Stimulated activated CD8-positive, alpha-beta memory T cell treated with anti-CD3 and anti-CD28 coated beads, Interleukin-7, amount 100 ng/mL, for 4 hours (primary cell): ENCODE measurements at places on chromosomes 4 and X.
A peak's percentile ranks its signal among the peaks of the same experiment; 100 is the strongest.

GRCh38 chrX:23228454-23228853, 106.2 kb upstream of the PTCHD1 start:
- DNase-seq = no peak

DNA sequence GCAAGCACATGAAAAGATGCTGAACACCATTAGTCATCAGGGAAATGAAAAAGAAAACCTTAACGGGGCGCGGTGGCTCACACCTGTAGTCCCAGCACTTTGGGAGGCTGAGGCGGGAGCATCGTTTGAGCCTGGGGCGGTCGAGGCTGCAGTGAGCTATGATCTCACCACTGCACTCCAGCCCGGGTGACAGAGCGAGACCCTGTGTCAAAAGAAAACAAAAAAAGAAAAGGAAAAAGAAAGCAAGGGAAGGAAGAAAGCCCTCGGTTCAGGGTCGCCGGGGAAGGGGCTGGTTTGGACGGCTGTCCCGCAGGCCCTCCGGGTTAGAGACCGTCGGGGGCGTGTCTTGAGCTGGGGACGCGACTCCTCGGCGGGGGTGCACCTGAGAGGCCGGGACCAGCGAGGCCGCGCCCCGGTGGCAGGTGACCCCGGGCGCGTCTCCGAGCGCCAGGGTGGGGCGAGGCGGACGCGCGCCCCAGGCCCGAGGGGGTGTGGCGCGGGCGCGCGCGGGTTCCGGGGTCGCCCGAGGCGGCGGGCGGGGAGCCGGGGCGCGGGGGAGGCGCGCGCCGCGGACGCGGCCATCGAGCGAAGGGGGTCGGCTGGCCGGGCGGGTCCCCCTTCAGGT, 478 bp upstream of the PLXNA3 start:
- DNase-seq = peak; percentile 50

- DNase-seq = no peak
Measured at GRCh38 chrX:13716455-13716854, 18.0 kb downstream of the TRAPPC2 start.

DNA sequence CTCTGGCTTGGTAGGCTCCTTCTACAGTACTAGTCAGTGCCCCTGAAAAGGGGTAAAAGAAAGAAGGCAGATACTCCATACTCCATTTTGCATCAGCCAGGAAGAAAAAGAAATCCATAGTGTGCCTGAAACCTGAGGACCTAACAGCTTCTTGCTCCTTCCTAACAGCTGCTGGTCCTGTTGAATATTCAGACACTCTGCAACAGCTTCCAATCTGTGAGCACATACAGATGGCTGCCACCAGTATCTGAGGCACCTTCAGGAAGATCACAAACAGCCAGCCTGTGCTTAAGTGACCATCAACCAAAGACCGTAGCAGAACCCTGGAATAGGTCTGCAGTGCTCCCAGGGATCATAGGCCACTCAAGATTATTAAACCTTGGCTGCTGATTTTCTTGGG, 4.3 kb downstream of the GIMD1 start:
- no peak for DNase-seq

GRCh38 chr4:3254302-3255131, 5.6 kb downstream of the MSANTD1 start:
- no peak for DNase-seq

DNA sequence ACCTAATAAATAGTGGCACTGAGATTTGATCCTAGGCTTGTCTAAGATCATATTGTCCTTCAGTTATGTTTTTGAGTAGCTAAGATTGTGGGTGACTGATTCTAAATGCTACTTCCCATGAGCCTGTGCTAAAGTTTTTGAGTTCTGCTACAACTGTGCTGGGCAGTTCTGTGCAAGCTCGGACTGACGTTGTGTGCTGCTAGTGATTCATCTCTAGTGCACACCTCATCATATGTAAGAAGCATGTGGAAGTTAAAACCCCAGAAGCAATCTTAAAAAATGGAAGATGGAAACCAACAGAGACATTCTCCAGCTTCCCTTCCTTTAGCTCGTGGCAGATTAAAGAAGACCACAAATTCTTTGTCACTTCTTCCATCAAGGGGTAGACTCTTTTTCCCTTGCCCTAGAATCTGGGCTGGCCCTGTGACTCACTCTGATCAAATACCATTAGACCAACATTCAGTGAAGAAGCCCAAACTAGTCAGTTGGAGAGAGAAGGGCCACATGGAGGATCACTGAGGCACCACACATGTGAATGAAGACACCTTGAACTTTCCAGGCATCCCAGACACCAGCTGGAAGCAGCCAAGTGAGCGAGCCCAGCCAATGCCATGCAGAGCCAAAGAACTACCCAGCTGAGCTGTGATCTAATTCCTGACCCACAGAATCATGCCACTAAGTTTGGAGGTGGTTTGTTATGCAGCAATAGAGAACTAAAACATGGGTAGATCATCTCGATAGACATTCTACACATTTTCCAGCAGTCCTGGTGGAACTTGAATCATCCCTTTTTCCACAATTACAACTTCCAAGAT, 16.8 kb downstream of the ARHGAP6 start:
- DNase-seq = no peak

- DNase-seq = no peak
Measured at GRCh38 chrX:39982948-39983347, 114.8 kb downstream of the BCOR start.

DNA sequence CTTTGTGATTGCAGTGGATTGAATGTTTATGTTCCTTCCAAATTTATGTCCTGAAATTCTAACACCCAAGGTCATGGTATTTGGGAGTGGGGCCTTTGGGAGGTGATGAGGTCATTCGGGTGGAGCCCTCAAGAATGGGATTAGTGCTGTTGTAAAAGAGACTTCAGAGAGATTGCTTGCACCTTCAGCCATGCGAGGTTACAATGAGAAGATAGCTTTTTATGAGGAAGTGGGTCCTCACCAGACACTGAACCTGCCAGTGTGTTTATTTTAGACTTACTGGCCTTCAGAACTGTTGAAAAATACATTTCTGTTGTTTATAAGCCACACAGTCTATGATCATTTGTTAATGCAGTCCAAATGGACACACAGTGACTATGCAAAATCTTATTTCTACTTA, 161.0 kb upstream of the GPRIN3 start:
- DNase-seq = no peak

- peak; percentile 61 for DNase-seq
Measured at GRCh38 chr4:145482209-145483037, 770 bp downstream of the SMAD1 start.
